ENCODE measurements at places on chromosomes 2 and 18. TPM values are rescaled to one million over a fixed set of nuclear protein-coding genes. Genes with fewer than 3 reads are reported as not detected.

Gene OXER1
- not detected for total RNA-seq

Gene TCF7L1
- total RNA-seq: 2.0 TPM

Gene CLIP4
- total RNA-seq: 45.3 TPM

Gene UNC50
- 51.3 TPM for total RNA-seq
